NCI-H1417 (cell line): ENCODE measurements at places on chromosomes 4 and X.

DNA sequence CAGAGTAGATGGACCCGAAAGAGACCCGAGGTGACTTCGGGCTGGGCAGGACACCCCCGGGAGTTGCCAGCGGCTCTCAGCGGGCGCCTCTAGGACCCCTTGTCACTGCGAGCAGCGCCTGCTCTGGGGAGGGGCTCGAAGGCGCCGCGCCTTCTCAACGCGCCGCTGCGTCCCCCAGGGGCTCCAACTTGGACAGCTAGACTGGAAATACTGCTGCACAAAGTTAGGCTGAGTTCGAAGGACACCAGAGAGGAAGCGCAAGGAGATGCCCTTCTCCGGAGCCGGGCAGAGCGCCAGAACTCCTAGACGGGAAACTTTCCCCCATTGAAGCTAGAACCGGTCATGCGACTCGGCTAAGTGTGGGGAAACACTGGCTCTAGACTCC is 493 bp upstream of the KCNIP4 start:
- DNase-seq: peak; percentile 46

DNA sequence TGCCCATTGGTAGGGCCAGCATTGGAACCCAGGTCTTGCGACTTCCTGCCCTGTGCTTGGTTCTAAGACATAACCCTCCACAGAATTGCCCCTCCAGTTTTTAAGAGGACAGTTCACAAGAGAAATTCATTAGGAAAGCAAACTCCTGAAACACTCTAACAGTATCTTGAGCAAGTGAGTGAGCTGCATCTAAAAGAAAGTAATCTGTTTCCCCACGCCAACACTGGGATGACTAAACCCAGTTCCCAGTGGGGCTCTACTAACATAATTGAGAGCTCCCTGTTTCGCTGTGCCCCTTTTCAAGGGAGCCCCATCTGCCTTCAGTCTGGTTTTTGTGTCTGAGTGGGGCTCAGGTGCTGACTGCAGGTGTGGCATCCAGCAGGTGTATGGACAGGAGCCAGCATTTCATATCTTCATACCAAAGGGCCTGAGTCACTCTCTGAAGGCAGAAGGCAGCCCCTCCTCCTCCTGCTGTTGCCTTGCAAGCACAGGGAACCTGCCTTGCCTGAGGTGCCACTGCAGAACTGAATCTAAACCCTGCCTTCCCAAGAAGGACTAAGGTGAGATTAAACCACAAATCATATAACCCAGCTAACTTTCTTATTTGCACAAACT is 8.0 kb downstream of the AMOT start:
- no peak for DNase-seq

DNA sequence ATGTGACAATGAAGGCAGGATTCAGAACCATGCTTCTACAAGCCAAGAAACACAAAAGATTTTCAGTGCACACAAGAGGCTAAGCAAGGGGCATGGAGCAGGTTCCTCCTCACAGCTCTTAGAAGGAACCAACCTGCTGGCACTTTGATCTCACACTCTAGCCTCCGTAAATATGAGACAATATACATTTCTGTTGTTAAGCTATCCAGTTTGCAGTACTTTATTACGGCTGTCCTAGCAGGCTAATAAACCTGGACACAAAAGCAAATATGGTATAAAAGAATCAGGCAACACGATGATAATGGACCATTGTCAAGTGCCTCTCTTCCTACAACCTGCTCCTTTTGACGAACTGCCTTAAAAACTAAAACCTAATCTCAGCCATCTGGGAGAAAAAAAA is 114.5 kb downstream of the ZAR1 start:
- DNase-seq: peak; percentile 65

GRCh38 chr4:124980276-124980752 is 267.8 kb upstream of the ANKRD50 start:
- no peak for DNase-seq

GRCh38 chr4:53068755-53069330 is 206.7 kb downstream of the RASL11B start:
- DNase-seq: no peak

DNA sequence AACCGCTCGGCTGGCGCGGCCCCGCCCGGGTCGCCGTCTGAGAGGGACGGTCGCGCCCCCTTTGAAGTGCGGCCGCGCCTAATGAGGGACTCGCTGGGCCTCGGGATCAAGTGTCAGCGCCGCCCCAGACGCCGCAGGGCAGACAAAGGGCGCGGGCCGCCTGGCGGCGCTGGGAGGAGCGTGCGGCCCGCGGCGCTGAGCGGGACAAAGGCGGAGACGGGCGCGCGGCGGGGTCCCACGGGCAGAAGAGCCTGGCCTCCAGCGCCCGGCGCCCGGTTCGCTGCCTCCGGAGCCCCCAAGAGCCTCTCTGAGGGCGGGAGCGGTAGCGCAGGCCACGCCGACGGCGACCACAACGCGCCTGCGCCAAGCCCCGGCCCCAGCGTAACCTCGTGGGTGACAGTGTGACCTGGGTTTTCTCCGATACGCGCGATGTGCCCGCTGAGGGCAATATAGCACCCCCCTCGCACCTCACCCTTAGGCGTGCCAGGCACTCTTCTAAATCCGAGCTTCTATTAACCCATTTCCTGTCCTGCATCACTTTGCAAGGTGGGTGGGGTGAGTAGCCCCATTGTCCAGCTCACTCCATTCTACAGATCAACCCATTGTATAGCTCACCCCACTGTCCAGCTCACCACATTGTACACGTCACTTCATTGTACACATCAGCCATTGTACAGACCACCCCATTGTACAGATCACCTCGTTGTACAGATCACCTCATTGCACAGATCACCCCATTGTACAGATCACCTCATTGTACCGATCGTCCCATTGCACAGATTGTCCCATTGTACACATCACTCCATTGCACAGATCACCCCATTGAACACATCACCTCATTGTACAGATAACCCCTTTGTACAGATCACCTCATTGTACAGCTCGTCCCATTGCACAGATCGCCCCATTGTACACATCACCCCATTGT is 33.7 kb upstream of the STX18 start:
- DNase-seq: peak; percentile 74

DNA sequence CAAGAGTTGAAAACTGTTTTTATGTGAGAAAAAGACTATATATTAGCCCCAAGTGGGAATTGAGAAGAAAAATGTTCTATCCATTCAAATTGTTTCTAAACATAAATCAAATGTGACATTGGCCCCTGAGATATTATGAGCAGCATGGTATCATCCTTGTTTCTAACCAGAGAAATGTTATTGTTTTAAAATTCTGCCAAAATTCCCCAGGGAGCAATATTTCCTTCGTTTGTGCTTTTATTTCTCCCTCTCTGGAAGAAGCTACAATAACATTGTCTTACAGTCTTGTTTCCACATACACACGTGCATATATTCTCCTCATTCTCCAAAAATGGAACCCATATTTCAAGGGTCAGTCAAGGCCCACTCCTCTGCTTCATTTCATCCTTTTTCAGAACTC is 46.7 kb downstream of the MAGEB17 start:
- no peak for DNase-seq

GRCh38 chr4:173747537-173748257 is 217.7 kb upstream of the HAND2 start:
- no peak for DNase-seq

- no peak for DNase-seq
These were observed 136.3 kb downstream of the MGST2 start for GRCh38 chr4:139801895-139802294.

GRCh38 chr4:100754751-100755150 is 236.9 kb upstream of the EMCN start:
- no peak for DNase-seq

- DNase-seq: peak; percentile 3
These were observed 404.0 kb upstream of the F9 start for GRCh38 chrX:139126493-139126892.

DNA sequence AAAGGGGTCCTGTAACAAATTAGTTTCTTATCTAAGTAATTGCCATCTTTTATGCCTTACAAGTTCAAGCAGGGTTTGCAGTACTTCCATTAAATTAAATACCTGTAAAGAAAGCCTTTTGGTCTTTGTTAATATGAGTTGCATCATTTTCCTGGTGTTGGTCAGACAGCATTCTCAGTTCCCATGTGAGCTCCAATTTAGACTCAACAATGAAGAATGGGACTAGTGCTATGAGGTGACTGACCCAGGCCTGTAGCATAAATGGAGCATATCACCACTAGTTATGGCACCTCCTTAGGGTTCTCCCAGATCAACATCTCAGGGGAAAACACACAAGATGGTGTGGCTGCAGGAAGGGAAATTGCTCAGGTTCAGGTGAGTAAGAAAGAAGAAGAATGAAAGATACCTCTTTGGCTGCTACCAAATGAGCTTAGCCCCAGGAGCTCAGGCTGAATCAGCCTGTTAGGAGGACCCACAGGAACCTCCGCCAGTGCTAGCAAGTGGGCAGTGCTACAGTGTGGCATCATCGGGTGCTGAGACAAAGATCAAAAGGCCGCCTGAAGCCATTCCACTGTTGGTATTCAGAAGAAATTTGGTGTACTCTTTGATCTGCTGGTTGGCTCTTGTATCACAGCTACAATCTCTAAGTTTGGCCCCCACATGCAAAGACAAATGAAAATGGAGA is 1.8 kb downstream of the TTC29 start:
- no peak for DNase-seq

- DNase-seq: no peak
These were observed 23.4 kb upstream of the KIAA1210 start for GRCh38 chrX:119151051-119151380.

- no peak for DNase-seq
These were observed 180.3 kb upstream of the TENM3 start for GRCh38 chr4:182062936-182063335.

DNA sequence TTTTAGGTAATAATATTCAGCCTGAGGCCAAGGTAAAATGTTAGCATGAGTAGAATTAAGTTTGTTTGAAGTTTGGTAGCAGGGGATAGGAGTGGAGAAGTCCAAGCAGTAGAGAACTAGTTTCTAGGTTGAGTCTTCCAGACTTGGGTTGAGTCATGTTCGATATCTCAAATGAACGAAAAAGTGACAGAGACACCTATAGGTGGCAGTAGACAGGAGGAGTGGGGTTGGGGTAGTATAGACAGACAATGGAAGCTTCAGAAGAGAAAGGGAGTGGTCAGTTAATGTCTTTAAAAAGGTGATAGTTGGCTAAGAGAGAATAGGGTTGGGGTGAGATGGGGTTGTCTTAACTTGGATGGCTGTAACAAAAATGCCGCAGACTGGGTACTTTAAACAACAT is 58.7 kb upstream of the EMCN start:
- DNase-seq: no peak

- no peak for DNase-seq
These were observed 8.8 kb upstream of the ENAM start for GRCh38 chr4:70619778-70620177.

GRCh38 chr4:15427701-15428100 is at the start of gene C1QTNF7:
Gene C1QTNF7 (plus strand): TSS chr4:15428033. CDS start chr4:15435744, 7,711 bp downstream.
- no peak for DNase-seq

DNA sequence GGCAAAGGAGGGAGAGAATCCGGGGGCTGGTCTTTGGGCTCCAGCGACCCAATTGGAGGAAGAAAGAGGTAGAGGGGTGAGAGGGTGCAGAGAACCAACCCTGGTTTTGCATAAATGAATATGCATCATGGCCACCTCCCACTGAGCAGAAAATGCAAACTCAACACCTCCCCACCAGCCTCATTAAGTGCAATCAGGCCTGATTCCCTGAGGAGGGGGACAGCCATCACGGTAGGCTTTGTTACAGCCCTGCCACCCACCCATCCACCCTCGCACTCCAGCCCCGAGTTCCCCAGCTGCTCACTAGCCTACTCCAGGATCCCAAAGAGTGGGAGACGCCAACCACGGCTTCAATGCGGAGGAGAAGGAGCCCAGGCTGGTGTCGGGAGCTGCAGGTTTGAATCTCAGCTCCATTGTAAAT is 48.3 kb upstream of the MAN2B2 start:
- DNase-seq: no peak
